Right lobe of liver (tissue), 6 donors: ENCODE measurements at places on chromosomes 7 and 10. TPM values are rescaled to one million over a fixed set of nuclear protein-coding genes. Genes with fewer than 3 reads are reported as not detected.
A peak's percentile ranks its signal among the peaks of the same experiment; 100 is the strongest.

GRCh38 chr7:77403957-77404356 is 12.2 kb downstream of the GSAP start:
- H3K27ac ChIP-seq = peak overlapping the region; percentile 6
- no peaks in the 10 kb centered on the region for H3K36me3 ChIP-seq
- peak; percentile 61 for DNase-seq

DNA sequence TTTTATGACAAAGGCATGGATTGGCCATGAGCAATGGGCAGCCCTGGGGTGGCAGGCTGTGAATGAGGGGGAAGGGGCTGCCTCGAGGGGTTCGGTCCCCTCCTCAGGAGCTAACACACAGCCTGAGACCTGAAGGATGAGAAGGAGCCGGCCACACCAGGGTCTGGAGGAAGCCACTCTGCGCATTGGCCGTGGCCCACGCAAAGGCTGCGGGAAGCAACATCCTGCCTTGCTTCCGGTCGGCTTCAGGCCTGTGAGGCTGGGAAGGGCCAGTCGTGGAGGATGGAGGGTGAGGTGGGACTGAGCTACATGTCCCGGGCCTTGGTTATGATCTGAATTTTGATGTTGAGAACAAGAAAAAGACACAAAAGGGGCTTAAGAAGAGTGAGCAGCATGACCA is 49.4 kb downstream of the RGS10 start:
- H3K4me3 ChIP-seq = no peak overlapping the region
- no peaks in the 10 kb centered on the region for H3K4me1 ChIP-seq
- no peak overlapping the region for H3K27ac ChIP-seq
- no peak for DNase-seq
- no peaks in the 10 kb centered on the region for H3K27me3 ChIP-seq

GRCh38 chr10:78981970-78982281 is 86.8 kb upstream of the ZMIZ1 start:
- no peak overlapping the region for H3K4me3 ChIP-seq
- no peaks in the 10 kb centered on the region for H3K27me3 ChIP-seq
- H3K4me1 ChIP-seq = peaks cover 23% of the 10 kb centered on the region
- DNase-seq = no peak

GRCh38 chr7:20598459-20599309 is 16.8 kb upstream of the ABCB5 start:
- DNase-seq = no peak
- H3K4me3 ChIP-seq = no peak overlapping the region
- no peaks in the 10 kb centered on the region for H3K36me3 ChIP-seq
- H3K27me3 ChIP-seq = no peaks in the 10 kb centered on the region
- H3K27ac ChIP-seq = no peak overlapping the region
- no peaks in the 10 kb centered on the region for H3K4me1 ChIP-seq

DNA sequence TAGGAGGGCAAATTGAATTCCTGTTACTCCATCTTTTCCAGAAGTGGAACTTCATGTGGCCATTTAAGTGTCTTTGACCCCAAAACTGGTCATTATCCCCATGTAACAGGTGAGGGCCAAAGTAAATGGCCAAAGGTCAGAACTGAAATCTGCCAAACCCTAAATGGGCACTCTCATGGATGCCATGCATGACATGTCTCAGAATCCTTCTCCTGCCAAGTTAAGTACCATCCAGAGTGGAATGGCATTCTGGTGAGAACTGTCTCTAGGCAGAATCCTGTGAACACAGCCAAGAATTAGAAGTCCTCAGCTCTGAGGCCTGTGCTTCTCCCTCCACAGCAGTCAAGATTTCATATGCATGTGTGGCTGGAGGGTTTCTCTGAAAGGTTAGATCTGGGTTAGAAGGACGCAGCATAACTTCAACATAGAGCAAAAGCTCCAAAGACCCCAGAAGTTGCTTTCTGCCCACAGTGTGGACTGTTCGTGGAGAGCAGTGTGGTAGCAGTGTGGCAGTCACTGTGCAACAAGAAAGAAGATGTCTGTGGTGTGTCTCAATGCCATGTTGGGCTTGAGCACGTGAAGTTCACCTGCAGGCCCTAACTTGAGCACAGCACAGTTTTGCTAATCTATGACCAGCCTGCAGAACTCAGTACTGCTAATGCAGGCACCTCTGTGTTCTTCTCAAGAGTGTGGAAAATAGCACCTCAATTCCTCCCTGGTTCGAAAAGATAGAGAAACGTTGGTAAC is 121.3 kb downstream of the ADCY1 start:
- peak; percentile 56 for DNase-seq
- H3K36me3 ChIP-seq = no peaks in the 10 kb centered on the region
- peak overlapping the region; percentile 85 for H3K27ac ChIP-seq
- no peak overlapping the region for H3K4me3 ChIP-seq
- H3K27me3 ChIP-seq = no peaks in the 10 kb centered on the region
- H3K4me1 ChIP-seq = peaks cover 63% of the 10 kb centered on the region

DNA sequence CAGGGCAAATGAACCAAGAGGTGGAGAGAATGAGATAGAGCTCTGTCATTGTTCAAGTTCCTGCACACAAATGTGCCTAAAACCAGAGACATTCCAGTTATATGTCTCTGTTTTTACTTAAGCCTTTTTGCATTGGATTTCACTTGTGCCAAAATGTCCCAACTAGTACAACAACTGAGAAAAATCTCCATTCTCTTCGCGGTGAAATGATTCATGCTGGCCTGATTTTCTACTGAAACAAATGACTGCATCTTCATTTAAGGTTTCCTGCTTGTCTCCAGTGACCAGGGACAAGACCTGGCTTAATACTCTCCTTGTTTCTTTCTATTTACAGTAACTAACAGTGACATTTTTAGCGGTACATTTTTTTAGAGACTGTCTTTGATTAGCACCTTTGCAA is 714.9 kb downstream of the KCNMA1 start:
- no peak for DNase-seq
- no peak overlapping the region for H3K4me3 ChIP-seq

DNA sequence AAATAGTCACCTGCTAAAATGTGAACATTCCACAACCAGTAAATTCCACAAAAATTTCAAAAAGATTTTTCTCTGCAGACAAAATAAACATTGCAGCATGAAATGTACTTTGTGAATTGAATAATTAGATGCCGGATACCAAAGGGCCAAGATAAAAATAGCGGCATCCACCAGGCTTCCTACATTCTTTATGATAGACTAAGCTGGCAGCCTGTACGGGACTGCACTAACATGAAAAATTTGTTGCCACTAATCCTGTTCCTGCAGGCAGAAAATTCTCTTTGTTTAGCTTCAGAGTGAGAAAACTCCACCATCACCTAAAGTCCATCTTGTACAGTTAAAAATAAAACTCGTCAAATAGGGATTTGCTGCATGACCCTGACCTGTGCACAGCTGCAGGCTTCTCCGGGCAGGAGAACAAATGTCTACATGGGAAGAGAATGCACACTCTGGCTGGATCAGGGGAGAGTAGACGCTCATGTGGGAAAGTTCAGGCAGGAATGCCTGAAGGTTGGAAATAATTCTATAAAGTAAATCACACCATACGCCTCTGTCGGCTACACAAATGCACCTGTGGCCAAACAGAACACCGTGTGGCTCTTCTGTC is 15.6 kb upstream of the ADO start:
- H3K36me3 ChIP-seq = no peaks in the 10 kb centered on the region
- no peak for DNase-seq
- H3K27me3 ChIP-seq = no peaks in the 10 kb centered on the region
- H3K27ac ChIP-seq = no peak overlapping the region

- H3K27me3 ChIP-seq = no peaks in the 10 kb centered on the region
- H3K4me1 ChIP-seq = no peaks in the 10 kb centered on the region
- no peak for DNase-seq
- H3K36me3 ChIP-seq = no peaks in the 10 kb centered on the region
- H3K27ac ChIP-seq = no peak overlapping the region
Measured at GRCh38 chr7:78939669-78940068, 513.8 kb downstream of the MAGI2 start.

The SEMA3E gene
- total RNA-seq = 0.06 TPM

The GRID2IP gene
- total RNA-seq = not detected

The MEIG1 gene
- total RNA-seq = not detected

The WASL gene
- total RNA-seq = 20.6 TPM
